NCI-H2081 treated with DMSO at 0.1 percent for 48 hours (cell line): ENCODE measurements at places on chromosomes 13 and 19.

- DNase-seq, result no peak
These were observed 23.4 kb downstream of the GP6 start for GRCh38 chr19:55014714-55015113.

DNA sequence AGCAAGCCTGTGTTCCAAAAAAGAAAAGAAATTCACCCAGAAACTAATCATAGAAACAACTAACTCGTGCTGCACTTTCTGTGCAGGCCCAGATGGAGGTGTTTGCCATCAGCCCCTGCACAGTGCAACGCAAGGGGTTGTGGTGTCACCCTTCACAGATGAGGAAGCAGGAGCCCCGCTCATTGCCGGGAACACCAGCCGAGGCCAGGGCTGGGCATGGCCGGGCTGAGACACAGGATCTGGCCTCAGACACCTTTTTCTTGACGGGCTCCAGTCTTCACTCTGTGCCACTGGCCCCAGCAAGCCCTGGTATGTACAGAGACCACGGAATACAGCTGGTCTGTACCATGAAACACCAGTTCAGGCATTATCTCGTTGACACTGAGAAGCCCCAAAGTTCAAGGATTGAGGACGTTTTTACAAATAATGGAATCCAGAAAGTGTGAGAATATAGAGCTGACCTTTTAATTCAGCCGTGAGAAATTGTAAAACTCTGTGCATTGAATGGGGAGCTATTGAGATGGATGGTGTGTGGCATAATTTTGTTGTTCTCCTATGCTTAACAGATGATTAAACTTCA, 43.2 kb downstream of the CUL4A start:
- DNase-seq, result no peak

DNA sequence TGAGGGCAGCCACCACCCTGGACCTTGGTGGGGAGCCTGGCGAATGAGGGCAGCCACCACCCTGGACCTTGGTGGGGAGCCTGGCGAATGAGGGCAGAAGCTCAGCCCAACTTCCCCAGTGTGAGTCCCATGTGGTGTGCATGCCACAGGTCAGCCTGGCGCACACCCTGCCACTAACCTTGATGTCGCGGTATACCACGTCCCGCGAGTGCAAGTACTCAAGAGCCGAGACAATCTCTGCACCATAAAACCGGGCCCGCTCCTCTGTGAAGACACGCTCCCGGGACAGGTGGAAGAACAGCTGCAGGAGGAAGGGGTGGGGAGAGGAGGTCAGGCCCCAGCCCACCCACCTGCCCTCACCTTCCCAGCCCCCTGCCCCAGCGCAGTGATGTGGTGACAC, 11.3 kb upstream of the CCNP start:
- DNase-seq, result no peak

GRCh38 chr19:38417544-38418506, 8.2 kb downstream of the RASGRP4 start:
- no peak for DNase-seq

DNA sequence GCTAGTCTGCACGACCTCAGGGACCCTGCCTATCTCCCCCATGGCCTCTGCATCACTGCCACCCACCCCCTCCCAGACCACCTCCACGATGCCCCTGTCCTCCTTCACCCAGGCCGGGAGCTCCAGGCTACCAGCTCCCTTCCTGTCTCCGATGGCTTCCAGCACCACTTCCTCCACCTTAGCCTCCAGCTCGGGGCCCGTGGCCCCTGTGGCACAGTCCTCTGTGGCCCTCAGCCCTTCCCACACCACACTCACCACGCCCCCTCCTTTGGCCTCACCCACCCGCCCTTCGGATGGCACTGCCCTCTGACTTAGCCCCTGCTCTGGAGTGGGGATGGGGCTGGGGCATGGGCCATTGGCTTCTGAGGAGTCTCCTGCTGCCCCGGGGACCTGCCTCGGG, 7.2 kb downstream of the PALM3 start:
- DNase-seq, result no peak

- DNase-seq, result no peak
These were observed 24.0 kb upstream of the ANKRD10 start for GRCh38 chr13:110938662-110939421.

DNA sequence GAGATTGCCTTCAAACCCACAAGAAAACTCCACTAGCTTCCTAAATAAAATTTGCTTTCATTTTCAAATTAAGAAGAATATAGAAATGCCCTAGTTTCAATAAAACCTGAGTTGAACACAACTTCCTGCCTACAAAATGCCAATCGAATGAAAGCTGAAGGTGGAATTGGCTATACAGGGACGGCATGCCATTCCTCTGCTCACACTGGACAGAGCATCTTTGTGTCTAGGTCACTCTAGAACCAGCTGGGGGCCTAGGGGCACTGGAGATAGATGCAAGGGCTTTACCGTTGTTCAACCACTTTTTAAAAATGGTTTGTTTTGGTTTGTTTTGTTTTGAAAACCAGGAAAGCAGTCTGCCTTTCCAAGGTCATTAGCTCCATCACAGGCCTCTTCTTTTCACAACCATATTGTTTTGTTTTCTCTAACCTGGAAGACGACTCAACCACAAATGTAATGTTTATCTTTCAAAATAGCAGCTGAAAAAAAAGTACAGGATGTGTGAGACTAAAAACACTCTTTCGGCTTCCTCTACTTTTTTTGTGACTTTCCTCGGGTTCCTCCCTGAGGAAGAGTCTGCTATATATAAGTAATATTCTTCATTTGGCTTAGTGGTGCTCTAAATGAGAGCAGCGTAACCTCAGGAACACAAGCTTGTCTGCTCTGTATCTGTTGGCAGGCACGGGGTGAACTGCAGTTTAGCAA, 11.9 kb upstream of the ITM2B start:
- no peak for DNase-seq

GRCh38 chr19:12695997-12696365, 450 bp downstream of the FBXW9 start:
- no peak for DNase-seq

DNA sequence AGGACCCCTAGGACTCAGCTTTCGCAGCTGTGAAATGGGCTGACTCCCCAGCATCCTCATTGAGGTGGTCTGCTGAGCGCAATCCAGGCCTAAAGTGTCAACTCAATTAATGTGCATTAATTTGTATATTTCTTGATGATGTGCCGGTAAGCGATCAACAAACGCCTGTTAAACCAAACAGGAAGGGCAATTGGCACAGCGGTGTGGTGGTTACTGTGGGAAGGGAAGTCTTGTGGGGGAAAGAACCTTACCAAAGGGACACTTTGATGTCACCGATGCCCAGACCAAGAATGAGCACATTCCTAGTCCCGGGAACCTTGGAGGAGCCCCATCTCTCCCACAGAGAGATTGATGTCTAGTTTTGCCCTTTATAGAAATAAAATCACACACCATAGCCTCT, 1.6 kb downstream of the JAK3 start:
- no peak for DNase-seq

- DNase-seq, result no peak
These were observed 949 bp upstream of the ZNF260 start for GRCh38 chr19:36528921-36529518.

DNA sequence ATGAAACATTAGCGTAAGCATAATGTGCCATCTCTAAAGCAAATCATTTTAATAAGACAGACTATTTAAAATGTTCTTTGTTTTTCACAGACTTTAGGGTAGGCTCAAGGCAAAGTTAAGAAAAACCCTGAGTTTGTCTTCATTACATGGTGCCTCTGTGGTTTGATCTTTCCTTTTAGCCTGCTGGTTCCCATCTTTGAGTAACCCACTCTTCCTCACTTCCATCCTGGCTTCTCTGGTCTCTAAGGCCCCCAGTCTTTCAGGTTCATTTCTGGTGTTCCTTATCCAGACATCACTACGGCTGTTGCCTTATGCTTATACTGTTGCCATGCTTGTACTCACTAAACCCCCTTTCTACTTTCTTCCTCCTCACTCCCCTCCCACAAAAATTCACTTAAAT, 38.4 kb downstream of the DACH1 start:
- no peak for DNase-seq

- no peak for DNase-seq
These were observed 5.1 kb downstream of the OR10H1 start for GRCh38 chr19:15810335-15810734.

DNA sequence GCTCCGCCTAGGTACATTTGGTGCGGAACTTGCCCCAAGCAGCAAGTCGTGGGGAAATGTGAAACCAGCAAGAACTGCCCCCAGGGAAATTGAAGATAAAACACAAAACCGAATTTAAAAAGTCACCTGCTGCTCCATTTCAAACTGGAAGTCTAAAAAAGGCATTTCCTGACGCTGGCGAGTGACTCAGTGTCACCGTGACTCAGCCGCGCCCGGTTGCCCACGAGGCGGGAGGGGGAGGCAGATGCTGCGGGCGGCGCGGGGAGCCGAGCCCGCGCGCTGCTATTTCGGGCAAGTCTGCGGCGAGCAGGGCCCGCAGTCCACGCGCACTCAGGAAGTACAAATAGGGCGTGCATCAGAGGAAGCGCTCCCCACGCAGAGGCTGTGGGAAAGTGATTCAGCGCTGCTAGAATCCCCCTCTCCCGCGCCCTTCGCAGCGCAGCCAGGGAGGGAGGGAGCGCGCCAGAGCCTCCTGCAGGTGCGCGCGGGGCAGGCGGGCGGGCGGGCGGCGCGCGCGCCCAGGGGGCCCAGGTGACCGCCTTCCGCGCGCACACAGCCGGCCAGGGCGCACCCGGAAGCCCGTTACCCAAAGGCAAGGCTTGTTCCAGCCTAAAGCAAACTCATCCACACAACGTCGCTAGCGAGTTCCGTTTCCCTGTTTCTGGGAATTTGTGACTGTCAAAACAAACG, 168.8 kb downstream of the COL4A1 start:
- no peak for DNase-seq

GRCh38 chr13:32895296-32895695, 120.9 kb upstream of the KL start:
- DNase-seq, result no peak

- DNase-seq, result no peak
These were observed 18.9 kb downstream of the SPINT2 start for GRCh38 chr19:38283271-38283670.

GRCh38 chr19:4414800-4415321, 12.4 kb downstream of the CHAF1A start:
- DNase-seq, result no peak

- no peak for DNase-seq
These were observed 212.8 kb downstream of the SLITRK6 start for GRCh38 chr13:85586422-85586831.

GRCh38 chr13:34675626-34676025, 266.4 kb upstream of the NBEA start:
- no peak for DNase-seq

DNA sequence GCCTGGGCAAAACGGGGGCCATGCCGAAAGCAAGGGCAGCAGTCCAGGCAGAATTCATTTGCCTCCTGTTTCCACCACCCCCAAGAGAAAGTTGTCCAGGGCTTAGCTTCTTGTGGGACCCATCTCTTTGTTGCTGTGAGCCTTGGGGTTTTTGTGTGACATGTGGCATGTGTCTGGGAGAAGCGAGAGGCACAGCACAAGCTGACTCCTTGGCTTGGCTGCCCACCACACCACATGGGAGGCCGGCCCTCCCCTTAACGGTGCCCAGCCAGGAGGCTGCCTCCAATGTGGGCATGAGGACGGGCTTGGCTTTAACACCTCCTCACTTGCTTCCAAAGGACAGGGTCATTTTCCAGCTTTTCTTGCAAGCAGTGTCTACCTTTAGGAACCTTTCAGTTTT, 81.6 kb downstream of the ZNF536 start:
- DNase-seq, result no peak

- DNase-seq, result no peak
These were observed 10.0 kb downstream of the NDUFB7 start for GRCh38 chr19:14561847-14562351.

GRCh38 chr13:29845440-29846056, 4.9 kb downstream of the UBL3 start:
- DNase-seq, result no peak

- DNase-seq, result no peak
These were observed at the start of gene EFNA2 for GRCh38 chr19:1285737-1286360. TSS of gene EFNA2 (plus strand) at chr19:1285873. CDS start at chr19:1286169, 296 bp downstream.

DNA sequence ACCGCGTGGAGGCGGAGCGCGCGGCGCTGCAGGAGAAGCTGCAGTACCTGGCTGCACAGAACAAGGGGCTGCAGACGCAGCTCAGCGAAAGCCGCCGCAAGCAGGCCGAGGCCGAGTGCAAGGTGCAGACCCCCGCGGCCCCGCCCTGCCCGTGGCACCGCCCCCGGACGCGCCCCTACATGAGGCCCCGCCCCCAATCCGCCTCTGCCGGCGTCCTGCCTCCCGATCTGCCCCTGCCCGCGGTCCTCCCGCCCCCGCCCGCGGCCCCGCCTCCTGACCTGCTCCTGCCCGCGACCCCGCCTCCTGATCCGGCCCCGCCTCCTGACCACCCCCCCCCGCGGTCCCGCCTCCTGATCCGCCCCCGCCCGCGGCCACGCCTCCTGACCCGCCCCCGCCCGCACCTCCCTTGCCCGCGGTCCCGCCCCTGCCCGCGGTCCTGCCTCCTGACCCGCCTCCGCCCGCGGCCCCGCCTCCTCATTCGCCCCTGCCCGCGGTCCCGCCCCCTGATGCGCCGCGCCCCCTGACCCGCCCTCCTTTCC, 11.7 kb downstream of the PRR36 start:
- DNase-seq, result no peak

GRCh38 chr13:27583645-27584044, 36.7 kb downstream of the LNX2 start:
- no peak for DNase-seq

DNA sequence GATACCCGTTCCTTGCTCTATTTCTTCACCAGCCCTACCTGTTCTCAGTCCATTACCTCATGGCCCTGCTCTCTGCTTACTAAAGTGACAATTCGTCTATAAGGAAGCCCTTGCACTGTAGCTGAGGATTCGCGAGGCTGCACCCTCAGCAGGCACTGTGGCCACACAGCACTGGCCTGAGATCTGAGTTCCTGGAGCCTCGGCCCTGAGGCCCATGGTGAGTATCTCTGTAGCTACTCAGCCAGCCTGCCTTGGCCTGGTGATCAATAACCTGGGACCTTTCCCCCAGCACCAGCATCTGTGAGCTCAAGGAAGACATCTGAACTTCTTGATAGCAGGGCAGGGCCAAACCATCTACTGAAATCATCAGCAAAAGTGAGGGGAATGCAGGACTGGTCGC, 90.7 kb downstream of the RGCC start:
- no peak for DNase-seq

DNA sequence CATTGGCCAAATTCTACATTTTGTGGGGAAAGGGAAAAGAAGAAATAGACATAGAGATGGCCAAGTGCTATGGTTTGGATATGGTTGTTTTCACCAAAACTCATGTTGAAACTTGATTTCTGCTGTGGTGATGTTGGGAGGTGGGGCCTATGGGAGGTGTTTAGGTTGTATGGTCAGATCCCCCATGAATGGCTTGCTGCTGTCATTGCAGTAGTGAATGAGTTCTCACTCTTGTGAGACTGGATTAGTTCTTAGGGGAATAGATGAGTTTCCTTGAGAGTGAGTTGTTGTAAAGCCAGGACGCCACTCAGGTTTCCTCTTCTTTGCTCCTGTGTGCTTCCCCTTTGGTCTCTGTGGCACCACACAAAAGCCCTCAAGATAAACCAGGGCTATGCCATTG, 242.6 kb upstream of the RFC3 start:
- no peak for DNase-seq

GRCh38 chr19:5369962-5370367, 29.4 kb upstream of the PTPRS start:
- no peak for DNase-seq
